Stimulated activated CD4-positive, alpha-beta T cell treated with anti-CD3 and anti-CD28 coated beads, Interleukin-2, amount 100 ng/mL, for 24 hours (primary cell): ENCODE measurements at places on chromosomes 6 and 20.

GRCh38 chr6:168985705-168986104 lies 267.9 kb downstream of the THBS2 start:
- no peak for DNase-seq

DNA sequence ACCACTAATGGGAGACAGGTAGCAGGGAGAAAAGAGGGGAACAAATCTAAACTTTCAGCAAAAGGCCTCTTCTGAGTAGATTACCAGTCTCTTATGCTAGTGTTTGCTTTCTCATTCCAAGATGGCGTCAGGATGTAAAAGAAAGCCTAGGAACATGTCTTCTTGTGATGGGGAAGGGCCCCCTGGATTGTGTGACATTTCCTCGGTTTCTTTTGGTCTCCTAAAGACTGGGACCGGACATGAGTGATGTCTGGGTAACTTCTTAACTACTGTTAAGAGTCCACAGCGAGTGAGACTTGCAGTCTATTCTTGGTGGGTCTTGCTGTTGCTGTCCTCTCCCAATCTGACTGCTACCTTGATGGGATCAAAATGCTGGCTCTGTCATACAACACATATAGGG lies 60.3 kb downstream of the ADGRB3 start:
- DNase-seq: no peak

DNA sequence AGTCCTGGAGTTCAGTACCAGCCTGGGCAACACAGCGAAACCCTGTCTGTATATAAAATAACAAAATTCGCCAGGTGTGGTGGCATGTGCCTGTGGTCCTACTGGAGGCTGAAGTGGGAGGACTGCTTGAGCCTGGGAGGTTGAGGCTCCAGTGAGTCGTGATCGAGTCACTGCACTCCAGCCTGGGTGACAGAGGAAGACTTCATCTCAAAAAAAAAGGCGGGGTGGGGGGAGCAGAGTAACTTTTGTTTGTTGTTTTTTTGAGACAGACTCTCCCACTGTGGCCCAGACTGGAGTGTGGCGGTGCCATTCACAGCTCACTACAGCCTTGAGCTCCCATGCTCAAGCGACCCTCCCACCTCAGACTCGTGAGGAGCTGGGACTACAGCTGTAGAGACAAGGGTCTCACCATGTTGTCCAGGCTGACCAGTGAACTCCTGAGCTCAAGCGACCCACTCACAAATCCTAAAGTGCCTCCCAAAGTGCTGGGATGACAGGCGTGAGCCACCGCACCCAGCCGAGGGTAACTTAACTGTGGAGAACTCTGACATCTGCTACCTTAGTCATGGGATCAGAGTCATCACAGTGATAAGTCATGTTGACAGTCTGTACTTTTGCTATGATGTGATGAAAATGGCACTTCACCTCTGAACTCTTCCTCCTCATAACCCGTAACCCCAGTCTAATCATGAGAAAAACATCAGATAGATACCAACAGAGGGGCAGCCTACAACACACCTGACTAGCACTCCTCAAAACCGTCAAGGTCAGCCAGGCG lies 16.5 kb downstream of the PEDS1 start:
- peak; percentile 31 for DNase-seq

- DNase-seq: no peak
These were observed 33.4 kb downstream of the NCOA3 start for GRCh38 chr20:47535088-47535487.

GRCh38 chr6:158569036-158569435 lies 9.1 kb downstream of the TMEM181 start:
- DNase-seq: no peak

DNA sequence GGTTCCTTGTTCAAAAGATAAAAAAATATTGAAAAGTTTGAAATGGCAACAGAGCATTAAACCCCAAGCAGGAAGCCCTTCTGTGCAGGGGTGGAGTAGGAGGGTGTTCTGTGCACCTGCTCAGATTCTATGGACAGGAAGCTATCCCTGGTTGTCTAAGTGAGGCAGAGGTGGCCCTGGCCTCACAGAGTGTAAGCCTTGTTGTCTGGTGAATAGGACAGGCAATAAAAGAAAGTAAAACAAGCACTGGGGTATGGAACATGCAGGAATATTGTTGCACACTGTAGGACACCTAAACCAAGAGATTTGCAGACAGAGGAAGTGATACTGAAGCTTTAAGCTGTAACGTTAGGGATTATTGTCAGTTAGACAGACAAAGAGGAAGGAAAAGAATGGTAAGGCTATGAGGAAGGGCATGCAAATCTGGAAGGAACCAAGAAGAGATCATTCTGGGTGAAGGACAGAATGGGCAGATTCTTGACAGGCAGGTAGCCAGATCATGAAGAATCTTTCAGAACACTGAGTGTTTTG lies 66.8 kb downstream of the TBC1D7 start:
- DNase-seq: no peak

DNA sequence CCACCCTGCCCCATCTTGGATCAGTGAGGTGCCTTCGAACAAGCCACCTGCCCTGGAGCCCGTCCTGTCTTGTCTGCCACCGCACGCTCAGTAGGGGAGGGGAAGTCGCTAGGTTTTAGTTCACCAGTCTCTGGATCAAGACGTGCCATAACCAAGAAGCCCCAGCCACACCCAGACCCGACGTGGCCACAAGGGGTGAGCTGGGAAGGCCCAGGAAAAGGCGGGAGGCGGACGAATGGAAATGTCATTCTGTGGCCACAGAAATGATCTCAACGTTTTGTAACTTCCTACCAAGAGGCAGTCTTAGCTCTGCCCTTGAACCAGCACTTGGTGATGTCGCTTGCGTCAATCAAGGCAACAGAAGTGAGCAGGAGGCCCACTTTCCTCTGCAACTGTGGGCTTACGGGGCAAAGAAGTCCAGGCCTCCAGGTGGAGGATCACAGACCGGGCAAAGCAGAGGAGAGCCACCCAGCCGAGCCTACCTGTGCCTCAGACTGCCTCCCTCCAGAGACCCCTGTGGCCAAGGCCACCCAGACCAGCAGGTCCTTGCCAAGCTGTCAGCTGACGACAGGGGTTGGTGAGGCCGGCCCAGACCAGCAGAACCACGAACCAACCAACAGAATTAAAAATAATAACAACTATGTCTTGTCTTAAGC lies 14.5 kb downstream of the GMEB2 start:
- DNase-seq: no peak
